CD4-positive, alpha-beta T cell treated with Interleukin-15 for 1 hour (primary cell): ENCODE measurements at places on chromosomes 4 and X.

GRCh38 chrX:39144956-39145355 is 343.7 kb downstream of the MID1IP1 start:
- peak; percentile 68 for DNase-seq

DNA sequence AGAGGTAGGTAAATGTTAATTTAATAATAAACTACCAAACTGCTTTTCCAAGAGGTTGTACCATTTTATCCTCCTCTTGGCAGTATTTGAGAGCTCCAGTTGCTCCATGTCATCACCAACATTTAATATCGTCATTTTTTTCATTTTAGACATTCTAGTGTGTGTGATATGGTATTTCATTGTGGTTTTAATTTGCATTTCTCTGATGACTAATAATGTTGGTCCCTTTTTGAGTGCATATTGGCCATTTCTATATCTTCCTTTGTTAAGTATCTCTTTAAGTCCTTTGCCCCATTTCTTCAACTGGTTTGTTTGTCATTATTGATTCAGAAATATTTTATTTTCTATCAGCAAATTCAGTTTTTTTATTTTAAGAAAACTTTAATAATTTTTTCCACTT is 88.8 kb downstream of the MAPK10 start:
- DNase-seq = no peak

GRCh38 chr4:30722359-30723200 is 2.4 kb downstream of the PCDH7 start:
- no peak for DNase-seq

DNA sequence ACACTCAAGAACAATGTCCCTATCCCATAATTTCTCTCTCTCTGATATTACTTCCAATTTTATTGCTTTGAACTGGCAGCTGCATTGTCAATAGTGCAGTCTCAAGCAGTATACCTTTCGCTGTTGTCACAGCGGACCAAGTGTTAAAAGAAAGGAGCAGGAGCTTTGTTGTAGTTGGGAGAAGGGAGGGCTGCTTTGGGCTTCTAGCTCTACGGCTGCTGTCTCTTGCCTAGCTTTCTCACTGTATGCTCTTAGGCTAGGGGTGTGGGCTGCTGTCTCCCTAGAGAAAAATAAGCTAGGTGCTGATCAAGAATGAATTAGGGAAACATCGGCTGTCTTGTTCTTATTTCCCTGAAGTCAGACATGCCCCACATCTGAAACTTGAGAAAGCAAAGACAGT is 52.5 kb downstream of the TRPC5OS start:
- no peak for DNase-seq

DNA sequence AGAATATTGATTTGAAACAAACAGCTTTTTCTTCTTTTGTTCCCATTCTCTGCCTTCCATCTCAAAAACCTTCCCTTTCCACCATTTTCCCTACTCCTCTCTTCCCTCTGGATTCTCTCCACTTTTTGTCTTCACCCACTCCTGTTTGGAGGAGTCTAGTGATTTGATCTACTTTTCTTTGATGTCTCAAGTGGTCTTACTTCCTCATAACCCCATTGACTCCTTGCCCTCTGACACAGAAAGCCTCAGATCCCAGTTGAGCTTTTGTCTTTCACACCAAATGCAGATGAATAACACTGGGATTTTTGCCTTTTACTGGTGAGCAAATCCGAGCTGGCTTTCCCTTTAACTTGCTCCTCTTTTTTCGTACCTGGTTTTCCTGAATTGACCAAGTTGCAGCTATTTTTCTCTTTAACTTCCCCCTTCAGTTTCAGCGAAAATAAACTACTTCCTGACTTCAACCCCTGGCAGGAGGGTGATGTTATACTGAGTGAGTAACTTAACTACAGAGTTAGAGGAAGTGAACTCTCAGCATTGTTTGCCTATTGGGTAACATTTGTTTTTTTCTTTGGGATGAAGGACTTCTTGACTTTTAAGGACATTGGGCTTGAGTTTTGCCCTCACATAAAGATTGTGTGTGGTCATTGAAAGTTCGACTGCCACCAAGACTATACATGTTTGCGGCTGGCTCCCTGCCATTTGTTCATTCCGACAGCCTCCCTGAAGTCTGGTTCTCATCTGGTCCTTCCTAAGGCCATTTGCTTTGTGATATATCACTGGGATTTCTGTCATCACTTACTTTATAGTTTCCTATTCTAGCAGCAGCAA is 392.8 kb upstream of the NR3C2 start:
- DNase-seq = no peak

DNA sequence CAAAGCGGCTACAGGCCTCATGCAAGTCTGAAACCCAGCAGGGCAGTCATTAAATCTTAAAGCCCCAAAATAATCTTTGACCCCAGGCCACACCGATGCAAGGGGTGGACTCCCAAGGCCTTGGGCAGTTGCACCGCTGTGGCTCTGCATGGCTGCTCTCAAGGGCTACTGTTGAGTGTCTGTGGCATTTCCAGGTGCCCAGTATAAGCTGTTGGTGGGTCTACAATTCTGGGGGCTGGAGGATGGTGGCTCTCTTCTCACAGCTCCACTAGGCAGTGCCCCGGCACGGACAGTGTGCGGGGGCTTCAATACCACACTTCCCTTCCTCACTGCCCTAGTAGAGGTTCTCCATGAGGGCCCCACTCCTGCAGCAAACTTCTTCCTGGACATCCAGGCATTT is 60.1 kb downstream of the NWD2 start:
- no peak for DNase-seq
